ENCODE measurements at places on chromosomes 4 and X.

- no peak for DNase-seq
Measured at GRCh38 chrX:24026432-24026831, 554 bp downstream of the KLHL15 start.

GRCh38 chr4:15333692-15334633, 93.9 kb upstream of the C1QTNF7 start:
- no peak for DNase-seq

DNA sequence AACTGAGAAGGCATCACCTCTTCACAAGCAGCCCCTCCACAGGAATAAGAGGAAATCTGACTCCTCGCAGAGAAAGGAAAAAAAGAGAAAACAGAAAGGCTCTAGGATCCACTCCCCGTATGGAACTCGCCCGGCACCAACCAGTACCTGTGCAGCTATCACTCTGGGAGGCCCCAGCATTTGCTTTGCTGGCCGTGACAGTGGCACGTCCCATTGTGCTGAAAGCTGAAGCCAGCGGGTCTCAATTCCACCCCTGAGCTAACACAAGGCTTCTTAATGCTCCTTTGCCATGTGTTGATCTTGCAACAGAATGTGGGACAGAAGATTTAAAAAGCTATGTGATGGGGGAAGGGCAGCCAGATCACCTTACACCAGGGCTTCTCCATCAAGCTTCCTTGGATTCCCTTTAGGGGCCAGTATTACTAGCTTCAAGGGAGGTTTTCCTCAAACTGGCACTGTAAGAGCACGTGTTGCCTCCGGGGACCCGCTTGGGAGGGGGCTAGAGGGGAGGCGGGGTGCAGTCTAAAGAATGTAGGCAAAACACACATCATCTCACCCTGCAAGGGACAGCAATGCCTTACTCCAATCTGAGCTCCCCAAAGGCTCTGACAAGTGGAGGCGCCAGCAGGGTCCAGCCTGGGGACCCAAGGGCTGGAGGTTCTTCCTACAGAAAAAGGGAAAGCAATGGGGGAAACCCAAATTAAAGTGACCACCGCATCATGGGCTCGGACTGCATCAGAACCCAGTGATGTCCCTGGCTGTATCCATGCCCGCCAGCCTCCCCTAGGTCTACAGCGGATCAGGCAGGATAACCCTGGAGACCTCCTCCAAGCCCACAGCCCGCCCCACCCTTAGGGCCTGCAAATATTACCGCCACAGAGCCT, 1.2 kb downstream of the USP46 start:
- DNase-seq, result no peak

- DNase-seq, result no peak
Measured at GRCh38 chr4:158588777-158589176, 67.1 kb downstream of the RXFP1 start.

- DNase-seq, result no peak
Measured at GRCh38 chr4:3679851-3680311, 86.3 kb upstream of the ADRA2C start.

- no peak for DNase-seq
Measured at GRCh38 chrX:87634361-87634760, 116.8 kb downstream of the KLHL4 start.

DNA sequence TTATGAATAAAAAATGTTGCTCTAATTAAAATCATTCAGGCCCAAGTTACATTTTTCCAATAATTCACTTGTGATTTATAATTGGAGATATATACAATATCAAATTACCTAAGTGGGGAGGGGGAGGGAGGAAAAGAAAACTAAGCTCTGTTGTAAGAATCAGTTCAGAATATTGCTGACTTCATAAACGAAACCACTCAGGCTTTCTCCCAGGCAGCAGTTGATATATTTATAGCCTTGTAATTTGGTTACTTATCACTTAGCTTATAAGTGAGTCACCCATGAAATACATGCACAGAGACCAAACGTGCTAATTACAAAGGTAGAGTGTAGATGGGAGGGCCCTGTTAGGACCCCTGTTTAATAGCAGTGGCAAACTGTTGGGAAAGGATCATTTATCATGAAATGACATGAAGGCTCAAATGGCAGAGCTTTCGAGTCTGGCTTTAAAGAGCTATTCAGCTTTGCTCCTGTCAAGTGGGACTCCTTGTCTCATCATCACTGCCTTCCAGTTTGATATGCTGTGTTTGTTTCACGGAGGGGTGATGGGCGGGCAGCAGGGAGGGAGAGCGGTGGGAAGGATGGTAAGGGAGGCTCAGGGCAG, 105.6 kb upstream of the PGRMC2 start:
- DNase-seq, result no peak

DNA sequence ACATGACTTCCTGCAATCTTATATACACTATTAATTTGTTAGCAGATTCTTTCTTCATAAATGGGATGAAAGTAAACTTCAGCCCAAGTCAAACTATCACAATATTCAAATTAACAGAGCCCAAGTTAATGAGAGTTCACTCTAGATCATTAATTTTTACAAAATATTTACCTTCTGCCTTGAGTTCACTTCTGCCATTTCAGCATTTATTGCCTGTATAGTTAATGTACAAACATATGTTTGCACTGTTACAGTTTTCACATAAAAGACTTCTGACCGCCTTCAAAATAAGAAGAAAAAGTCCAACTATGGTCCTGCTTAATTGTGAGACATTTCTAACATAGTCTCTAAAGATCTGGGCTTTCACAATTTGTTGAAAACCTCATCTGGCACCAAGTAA, 46.9 kb downstream of the GPC3 start:
- no peak for DNase-seq

- DNase-seq, result no peak
Measured at GRCh38 chrX:154327038-154327820, 31.6 kb downstream of the TKTL1 start.

DNA sequence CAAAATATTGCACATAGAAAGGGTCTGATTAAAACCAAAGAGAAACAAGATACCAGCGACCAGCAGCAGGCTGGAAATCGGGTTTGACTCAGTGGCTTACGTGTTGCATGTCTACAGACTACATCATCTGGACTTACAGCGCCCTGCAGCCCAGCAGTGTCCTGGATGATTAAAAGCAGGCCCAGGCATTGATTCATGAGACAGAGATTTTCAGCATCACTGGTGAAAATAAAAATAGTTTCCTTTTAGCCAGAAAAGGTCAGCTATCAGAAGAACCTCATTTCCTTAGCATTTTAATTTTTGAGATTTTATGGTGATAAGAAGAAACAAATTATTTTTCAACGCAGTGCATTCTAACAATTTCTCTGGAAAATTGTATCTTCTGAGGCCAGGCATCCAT, 190.6 kb downstream of the PTTG2 start:
- no peak for DNase-seq

GRCh38 chr4:174316954-174317353, 33.2 kb downstream of the CEP44 start:
- DNase-seq, result no peak

DNA sequence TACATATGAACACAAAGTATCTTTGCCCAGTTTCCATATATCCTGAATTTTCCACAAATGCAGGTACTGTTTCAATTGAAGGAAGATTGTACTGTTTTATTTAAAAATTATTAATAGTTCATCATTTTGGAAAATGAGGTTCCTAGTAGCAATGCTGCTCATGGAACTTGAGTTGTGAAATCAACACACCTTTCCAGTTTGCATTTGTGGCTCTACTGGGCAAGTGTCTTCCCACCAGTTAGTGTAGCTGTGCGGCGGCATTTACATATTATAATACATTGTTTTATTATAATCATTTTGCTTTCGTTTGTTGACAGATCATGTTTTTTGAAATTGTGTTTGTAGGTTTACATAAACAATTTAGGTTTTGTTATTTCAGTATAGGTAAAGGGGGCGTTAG, 2.0 kb upstream of the DDX3X start:
- no peak for DNase-seq

GRCh38 chr4:27007507-27007906, 146.9 kb downstream of the STIM2 start:
- DNase-seq, result no peak

- no peak for DNase-seq
Measured at GRCh38 chr4:43242606-43243005, 350.1 kb downstream of the GRXCR1 start.

DNA sequence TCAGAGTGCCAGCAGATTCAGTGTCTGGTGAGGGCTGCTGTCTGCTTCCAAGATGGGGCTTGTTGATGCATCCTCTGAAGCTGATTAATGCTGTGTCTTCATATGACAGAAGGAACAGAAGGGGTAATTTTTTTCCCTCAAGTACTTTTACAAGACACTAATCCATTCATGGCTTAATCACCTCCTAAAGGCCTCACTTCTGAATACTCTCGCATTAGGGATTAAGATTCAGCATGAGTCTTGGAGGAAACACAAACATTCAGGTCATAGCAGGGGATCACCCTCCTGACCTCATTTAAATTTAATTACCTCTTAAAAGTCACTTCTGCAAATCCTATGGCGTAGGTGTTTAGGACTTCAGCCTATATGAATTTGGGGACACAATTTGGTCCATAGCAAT, 1145.5 kb upstream of the PCDH10 start:
- no peak for DNase-seq

- peak; percentile 15 for DNase-seq
Measured at GRCh38 chr4:88033309-88033708, 25.9 kb downstream of the PKD2 start.

- DNase-seq, result no peak
Measured at GRCh38 chr4:47654972-47655693, 170.1 kb downstream of the ATP10D start.

- no peak for DNase-seq
Measured at GRCh38 chrX:18682979-18683387, 11.1 kb upstream of the RS1 start.

- no peak for DNase-seq
Measured at GRCh38 chrX:95974890-95975289, 709.8 kb upstream of the DIAPH2 start.

DNA sequence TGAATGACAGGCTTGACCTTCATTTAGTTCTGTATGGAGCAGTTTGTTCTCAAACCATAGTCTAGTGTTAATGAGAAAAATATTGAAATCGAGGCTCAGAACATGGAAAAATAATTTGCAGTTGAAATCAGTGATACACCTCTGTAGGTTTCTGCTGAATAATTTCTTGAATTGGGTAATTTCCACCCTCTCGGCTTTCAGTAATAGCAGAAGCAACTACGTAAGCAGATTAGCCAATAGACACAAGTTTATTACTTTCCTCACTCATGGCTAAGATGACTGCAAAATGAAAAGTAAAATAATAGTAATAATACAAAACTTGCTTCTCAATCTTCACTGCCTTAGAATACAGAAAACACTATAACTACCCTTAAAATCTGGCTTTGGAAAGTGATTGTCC, 46.0 kb downstream of the USP38 start:
- DNase-seq, result no peak

DNA sequence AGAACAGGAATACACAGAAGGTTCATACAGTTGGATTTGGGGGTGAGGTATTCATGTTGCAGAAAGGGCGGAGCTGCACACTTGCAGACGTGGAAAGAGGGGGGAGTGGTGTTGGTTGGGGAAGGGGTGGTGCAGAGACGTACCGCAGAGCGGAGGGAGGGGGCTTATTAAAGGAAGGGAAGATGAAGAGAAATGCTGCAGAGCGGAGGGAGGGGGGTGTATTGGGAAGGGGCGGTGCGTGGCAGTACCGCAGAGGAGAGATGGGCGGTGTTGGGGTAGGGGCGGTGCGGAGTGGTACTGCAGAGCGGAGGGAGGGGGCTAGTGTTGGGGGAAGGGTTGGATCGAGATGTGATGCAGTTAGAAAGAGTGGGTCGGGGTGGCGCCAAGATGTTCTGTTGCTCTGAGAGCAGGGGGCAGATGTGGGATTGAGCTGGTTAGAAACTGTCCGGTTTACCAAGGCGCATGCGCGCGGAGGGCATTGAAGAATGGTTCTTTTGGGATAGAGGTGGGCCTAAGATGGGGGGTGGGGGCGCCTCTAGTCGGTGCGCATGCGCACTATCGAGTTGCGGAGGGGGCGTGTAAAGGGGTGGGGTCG, 900 bp downstream of the TRO start:
- DNase-seq, result peak; percentile 27

GRCh38 chr4:168474660-168475320, 5.5 kb downstream of the DDX60L start:
- no peak for DNase-seq

- no peak for DNase-seq
Measured at GRCh38 chr4:168637872-168638756, 141.3 kb downstream of the PALLD start.

- no peak for DNase-seq
Measured at GRCh38 chr4:170093973-170094535, 4.3 kb upstream of the AADAT start.

DNA sequence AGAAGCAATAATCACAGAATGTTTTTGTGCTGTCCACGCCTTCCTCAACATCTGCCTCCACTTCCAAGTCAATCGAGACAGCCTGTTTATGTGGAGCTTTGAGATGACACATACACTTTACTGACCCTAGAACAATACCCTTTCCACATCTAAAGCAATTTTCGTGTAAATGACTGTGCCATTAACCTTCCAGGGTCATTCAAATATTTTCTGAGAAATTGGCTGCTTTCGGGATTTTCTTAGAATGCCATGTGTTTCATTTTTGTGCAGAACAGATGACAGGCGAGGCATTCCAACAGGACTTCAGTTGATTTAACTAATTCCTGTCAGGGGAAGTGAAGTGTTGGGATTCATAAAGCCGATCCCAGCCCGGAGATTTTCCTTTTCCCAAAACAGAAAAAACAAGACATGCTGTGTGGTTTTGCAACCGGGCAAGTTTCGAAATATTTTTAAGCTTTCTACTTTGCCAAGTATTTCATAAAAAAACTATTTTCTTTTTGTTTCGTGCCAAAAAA, 73.9 kb downstream of the SORBS2 start:
- DNase-seq, result no peak

DNA sequence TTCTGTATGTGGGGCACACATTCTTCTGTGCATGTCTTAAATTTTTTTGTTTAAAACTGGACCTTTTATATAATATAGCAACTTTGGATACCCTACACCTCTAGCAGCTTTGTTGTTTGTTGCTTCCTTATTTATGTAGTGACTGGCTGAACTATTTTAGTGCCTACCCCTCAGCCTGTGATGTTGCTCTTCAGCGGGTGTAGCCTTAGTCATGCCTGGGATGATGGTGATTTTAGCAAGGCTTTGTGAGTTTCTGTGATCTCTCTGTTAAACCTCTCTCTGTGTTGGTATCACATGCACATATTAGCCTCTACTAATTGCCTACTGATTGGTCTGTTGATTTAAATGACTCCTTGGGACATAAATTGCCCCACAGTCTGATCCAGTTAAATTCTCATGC, 22.8 kb downstream of the USP9X start:
- no peak for DNase-seq

All from stimulated activated CD8-positive, alpha-beta memory T cell treated with anti-CD3 and anti-CD28 coated beads, Interleukin-15, amount 100 ng/mL, for 48 hours (primary cell).